ENCODE measurements at places on chromosomes 4 and X. TPM values are rescaled to one million over a fixed set of nuclear protein-coding genes. Genes with fewer than 3 reads are reported as not detected.

DNA sequence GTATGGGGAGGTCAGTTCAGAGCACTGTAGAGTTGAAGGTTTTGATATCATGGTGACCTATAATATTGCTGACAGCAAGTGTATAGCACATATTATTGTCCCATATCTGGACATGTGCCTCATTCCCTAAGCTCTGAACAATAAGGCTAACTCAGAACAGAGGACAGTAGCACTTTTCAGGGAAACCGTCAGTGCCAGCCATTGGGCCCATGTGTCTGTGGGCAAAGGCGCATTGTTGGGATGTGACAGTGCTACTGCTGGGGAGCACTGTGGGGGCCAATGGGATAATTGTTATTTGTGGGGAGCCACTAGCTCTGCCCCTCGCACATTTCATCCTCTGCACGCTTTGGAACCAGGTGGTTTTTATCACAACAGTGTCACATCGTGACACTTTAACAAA is 136.2 kb downstream of the ELOVL6 start:
- H3K36me3 ChIP-seq: no peaks in the 10 kb centered on the region
- no peak overlapping the region for H3K4me3 ChIP-seq
- no peak overlapping the region for H3K27ac ChIP-seq
- no peaks in the 10 kb centered on the region for H3K27me3 ChIP-seq
- no peaks in the 10 kb centered on the region for H3K4me1 ChIP-seq
- no peak for DNase-seq

- no peaks in the 10 kb centered on the region for H3K27me3 ChIP-seq
- no peaks in the 10 kb centered on the region for H3K4me1 ChIP-seq
- H3K36me3 ChIP-seq: no peaks in the 10 kb centered on the region
- H3K27ac ChIP-seq: no peak overlapping the region
Measured at GRCh38 chr4:101954975-101955678, 164.6 kb downstream of the BANK1 start.

DNA sequence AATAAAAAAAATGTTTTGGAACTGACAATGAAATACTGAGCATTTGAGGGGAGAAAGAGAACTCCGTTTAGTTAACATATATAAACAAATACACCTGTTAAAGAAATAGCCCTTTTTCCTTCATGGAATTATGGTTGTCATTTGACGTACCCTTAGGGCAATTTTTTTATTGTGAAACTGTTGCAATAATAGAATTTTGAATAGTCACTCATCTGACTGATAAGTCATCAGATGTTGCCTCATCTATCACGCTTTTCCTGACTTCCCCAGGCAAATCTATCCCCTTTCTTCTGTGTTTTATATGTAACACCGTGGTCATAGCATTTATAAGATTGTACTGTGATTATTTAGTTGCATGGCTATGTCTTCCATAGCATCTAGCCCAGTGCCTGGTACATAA is 69.0 kb upstream of the HDAC8 start:
- H3K27me3 ChIP-seq: no peaks in the 10 kb centered on the region
- H3K4me1 ChIP-seq: no peaks in the 10 kb centered on the region
- DNase-seq: no peak
- H3K27ac ChIP-seq: no peak overlapping the region
- no peaks in the 10 kb centered on the region for H3K36me3 ChIP-seq

GRCh38 chr4:39255266-39255665 is 72.9 kb downstream of the WDR19 start:
- H3K4me1 ChIP-seq: no peaks in the 10 kb centered on the region
- no peaks in the 10 kb centered on the region for H3K27me3 ChIP-seq
- no peak for DNase-seq
- H3K4me3 ChIP-seq: no peak overlapping the region

DNA sequence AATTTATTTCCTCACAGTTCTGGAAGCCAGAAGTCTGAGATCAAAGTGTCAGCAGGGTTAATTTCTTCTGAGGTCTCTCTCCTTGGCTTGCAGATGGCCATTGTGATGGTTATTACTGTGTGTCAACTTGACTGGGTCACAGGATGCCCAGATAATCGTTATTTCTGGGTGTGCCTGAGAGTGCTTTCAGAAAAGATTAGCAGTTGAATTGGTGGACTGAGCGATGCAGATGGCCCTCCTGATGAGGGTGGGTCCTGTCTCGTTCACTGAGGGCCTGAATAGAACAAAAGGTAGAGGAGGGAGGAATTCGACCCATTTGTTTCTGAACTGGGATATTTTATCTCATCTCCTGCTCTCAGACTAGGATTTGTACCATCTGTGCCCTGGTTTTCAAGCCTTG is 15.7 kb downstream of the SMIM43 start:
- H3K27me3 ChIP-seq: no peaks in the 10 kb centered on the region
- no peaks in the 10 kb centered on the region for H3K36me3 ChIP-seq
- DNase-seq: no peak
- H3K4me3 ChIP-seq: no peak overlapping the region

- peaks cover 9% of the 10 kb centered on the region for H3K27me3 ChIP-seq
- H3K27ac ChIP-seq: no peak overlapping the region
- DNase-seq: no peak
- no peaks in the 10 kb centered on the region for H3K4me1 ChIP-seq
Measured at GRCh38 chrX:108029928-108030711, 14.7 kb upstream of the VSIG1 start.

- no peak for DNase-seq
- no peaks in the 10 kb centered on the region for H3K27me3 ChIP-seq
- no peak overlapping the region for H3K27ac ChIP-seq
- H3K36me3 ChIP-seq: no peaks in the 10 kb centered on the region
- peaks cover 2% of the 10 kb centered on the region for H3K4me1 ChIP-seq
- no peak overlapping the region for H3K4me3 ChIP-seq
Measured at GRCh38 chr4:145625677-145626622, 6.8 kb downstream of the MMAA start.

DNA sequence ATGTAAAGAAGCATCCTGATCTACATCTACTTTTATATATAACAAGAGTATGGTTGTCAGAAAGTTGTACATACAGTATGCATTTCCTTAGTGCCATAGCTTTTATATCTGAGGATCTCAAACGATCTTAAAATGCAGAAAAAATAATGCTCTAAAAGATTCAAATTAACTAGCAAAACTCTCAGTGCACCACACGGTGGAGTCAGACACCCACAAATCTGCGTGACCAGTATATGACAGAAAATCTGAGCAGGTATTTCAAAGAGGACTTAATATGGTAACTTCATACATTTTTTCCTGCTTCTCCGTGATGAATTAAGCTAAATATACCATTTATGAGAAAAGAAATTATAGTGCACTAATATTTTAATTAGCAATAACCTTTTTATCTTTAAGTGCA is 803.0 kb downstream of the DMD start:
- no peaks in the 10 kb centered on the region for H3K27me3 ChIP-seq
- no peak for DNase-seq
- H3K4me1 ChIP-seq: no peaks in the 10 kb centered on the region
- no peaks in the 10 kb centered on the region for H3K36me3 ChIP-seq
- no peak overlapping the region for H3K27ac ChIP-seq

- H3K4me1 ChIP-seq: no peaks in the 10 kb centered on the region
- no peak overlapping the region for H3K27ac ChIP-seq
- no peak overlapping the region for H3K4me3 ChIP-seq
- no peak for DNase-seq
- H3K27me3 ChIP-seq: no peaks in the 10 kb centered on the region
Measured at GRCh38 chr4:173590697-173591096, 60.7 kb upstream of the HAND2 start.

Gene MAGEA10
- total RNA-seq: not detected

Gene IL1RAPL1
- total RNA-seq: 0.19 TPM

Gene TBX22
- not detected for total RNA-seq

Gene BEND4
- total RNA-seq: 0.22 TPM
